ENCODE measurements at places on chromosomes 5 and 9.

- no peak for DNase-seq
Observed at GRCh38 chr9:87771316-87772006, 45.5 kb downstream of the CTSL start.

DNA sequence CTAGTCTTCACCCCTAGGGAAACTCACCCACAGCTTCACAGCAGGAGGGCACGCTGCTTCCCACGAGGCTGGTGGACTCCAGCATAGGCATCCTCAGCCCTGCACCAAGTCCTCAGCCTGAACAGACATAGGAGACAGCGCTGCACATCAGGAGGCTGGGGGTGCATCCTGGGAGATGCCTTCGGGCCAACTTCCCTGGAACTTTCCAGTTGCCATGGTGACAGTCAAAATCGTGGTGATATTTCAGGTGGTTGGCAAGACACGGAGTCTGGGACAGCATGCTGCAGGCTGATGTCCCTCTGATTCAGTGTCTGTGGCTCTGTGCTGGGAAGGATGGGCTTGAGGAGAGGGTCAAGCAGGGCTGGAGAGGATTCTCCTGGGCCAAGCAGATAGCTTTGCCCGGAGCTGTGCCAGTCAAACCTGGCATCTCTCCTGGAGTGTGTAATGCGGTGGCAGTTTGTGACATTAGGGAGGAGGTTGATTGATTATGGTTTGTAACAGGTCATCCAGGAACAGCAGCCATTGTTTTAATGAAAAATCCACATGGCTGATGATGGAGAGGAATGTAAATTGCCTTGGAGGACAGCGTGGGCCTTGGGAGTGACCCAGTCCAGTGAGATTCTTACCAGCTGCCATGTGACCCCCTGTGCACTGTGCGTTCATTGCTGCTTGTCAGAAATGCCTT is 35.6 kb upstream of the SEMA4D start:
- DNase-seq, result no peak

DNA sequence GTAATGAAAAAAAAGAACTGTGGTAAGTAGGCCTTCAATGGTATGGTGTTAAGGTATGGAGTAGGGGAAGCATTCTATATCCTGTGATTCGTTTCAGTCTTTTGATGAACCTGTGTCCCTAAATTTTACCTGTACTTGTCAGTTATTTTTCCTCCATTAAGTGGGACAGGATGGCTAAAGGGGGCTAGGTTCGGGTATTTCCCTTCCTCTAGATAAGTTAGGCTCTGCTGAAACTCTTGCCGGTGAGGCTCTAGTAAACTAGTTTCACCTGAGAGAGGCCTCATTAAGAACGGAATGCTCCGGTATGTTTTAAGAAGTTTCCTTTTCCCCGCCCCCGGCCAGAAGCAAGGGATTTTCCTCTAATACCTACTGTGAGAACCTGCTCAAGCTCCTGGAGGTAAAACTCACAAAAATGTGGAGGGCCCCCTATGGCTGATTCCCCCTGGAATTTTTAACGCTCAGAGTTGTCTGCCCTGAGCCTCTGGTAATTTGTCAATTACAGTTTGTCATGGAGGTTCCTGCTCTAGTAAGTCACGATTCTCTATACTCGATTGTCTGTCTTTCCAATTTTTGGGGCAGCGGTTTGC is 87.7 kb downstream of the MACIR start:
- DNase-seq, result no peak

DNA sequence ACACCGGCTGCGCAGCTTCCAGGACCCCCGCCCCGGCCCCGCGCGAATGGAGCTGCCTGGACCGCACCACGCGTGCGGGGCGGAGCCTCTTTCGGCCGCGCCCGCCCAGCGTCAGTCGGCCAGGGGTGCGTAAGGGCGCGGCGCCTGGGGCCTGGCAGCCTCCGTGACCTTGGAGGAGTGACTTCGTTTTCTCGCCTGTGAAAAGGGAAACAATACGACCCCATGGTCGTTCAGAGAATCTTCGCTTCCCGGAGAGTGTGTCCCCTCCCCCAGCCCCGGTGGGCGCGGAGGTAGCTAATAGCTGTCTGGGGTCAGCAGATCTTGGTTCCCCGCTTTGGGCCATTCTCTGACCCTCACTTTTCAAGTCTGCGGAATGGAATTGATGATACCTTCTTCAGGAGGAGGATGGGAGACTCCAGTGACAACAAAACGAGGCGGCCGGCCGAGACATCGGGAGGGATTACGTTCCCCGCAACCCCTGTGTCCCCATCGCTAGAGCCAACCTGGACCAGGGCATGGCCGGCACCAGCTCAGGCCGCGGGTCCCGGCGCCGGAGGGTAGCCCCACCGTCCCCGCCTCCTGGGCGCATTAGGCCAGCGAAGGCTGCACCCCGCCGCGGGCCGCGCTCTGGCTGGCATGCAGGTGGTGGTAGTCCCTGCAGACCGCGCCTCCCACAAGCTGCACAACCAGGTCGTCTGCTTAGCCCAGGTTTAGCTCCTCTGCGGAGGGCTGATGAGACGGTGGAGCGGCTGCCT is 5.5 kb upstream of the CDHR2 start:
- DNase-seq, result no peak

- DNase-seq, result no peak
Observed at GRCh38 chr9:89563571-89564345, 41.1 kb upstream of the GADD45G start.

- DNase-seq, result no peak
Observed at GRCh38 chr5:39578887-39579497, 154.2 kb upstream of the DAB2 start.

- no peak for DNase-seq
Observed at GRCh38 chr5:74541381-74541781, 99.1 kb downstream of the ENC1 start.

DNA sequence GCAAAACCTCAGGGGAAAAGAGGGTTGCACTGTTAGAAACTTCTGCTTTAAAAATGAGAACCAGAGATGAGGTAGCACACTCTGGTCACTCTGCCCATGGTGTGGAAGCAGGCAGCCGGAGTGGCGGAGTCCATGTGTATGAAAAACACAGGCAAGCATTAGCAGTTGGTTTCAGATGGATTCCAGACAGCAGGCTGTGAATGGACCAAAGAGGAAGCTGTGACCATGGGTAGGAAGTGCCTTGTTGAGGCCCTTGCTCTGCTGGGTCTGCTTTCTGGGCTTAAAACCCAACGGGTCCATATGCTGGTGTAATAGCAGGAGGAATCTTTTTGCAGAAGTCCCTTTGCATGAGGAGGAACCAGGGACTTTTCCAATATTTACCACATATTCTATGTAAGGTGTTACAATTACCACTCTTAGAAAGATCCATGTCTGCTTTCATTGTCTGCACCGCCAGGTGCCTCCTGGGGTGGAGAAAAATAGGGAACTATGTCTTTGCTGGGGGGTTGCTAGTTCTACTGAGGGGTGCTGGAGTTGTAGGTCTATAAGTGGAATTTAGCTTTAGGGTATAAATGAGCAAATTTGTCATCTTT is 77.0 kb downstream of the ANKRD55 start:
- no peak for DNase-seq

DNA sequence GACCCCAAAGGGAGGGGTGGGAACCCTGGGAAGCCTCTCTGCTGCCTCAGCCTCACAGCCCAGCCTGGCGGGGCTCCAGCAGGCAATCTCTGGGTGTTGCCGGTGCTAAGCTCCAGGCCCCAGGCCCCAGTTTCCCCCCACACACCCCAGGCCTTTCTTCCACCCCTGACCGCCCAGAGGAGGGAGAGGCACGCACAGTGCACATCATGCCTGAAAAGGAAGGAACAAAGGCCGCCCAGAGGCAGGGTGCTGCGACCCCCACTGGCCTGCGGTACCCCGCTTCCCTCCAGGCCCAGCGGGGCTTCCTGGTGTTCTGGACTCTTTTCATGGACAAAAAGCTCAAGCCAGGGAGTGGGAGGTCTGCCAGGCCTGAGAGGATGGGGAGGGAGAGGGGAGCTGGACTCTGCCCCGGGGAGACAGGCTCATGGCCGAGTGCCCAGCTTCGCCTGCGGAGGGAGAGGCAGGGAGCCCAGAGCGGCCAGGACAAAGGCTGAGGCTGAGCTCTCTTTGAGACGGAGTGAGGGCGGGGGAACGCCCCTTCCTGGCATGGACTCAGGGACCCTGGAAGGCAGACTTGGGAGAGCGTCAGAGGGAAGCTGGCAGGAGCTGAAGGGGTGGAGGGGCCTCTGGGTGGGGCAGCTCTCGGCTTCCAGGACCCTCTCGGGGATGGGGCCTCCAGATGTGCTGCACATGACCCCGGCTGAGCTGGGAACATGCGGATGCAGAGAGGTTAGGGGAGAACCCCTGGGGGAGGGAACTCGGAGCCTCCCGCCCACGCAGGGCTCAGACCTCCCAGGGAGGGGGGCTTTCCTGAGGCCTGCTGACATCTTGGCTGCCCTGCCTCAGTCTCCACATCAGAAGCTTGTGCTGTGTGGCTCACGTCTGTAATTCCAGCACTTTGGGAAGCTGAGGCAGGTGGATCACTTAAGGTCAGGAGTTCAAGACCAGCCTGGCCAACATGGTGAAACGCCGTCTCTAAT is 1.8 kb upstream of the ENTPD2 start:
- peak; percentile 95 for DNase-seq

- no peak for DNase-seq
Observed at GRCh38 chr5:31530541-31531265, 1.2 kb downstream of the DROSHA start.

- no peak for DNase-seq
Observed at GRCh38 chr9:70079417-70080037, 35.9 kb downstream of the MAMDC2 start.

DNA sequence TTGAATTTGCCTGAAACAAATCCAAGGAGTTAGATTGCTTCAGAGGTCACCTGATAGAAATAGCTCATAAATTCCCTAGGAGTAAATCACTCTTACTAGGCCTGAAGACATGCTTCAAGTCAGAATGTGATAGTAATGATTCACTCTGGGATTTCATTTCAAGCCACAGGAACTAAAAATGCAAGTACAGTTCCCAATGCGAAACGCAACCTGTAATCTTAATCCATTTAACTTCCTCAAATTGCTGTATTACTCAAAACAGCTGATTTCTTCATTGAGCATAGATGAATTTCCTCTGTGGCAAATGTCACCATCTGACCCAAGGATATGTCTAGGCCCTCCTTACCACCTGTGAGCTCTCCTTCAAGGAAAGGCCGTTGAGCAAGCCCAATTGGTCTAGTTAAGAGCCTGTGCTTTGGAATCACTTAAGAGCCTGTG is 32.1 kb upstream of the IL6ST start:
- DNase-seq, result no peak

DNA sequence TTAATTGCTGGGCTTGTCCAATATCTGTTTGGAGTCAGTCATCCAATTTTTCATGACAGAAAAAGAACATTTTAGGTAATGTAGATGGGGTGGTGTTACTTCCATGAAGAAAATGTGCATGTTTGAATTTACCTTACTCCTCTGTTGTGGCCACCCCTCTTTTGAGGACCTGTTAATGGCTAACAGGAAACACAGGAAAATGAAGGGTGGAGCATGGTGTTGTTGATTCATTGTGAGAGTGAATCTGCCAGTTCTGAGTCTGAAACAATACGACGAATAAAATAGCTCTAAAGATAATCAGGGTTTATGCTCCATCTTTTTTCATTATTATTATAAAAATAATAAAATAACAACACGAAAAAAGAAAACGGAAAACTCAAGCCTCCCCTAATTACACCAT is 335.3 kb downstream of the KDM4C start:
- no peak for DNase-seq

DNA sequence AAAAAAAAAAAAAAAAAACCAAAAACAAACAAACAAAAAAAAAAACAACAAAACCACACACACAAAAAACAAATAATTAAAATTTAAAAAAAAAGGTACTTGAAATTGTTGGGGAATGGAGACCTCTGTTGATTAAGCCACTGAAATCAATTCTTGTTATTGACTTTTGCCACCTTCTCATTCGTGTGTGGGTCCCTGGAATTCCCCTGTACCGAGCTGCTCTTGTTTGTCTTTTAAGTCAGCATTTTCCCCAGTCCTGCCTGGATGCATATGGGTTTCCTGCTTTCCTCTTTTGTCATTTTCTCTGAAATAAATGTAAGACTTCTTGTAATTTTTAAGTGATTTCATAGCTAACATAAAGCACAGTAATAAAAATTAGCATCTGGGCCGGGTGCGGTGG is 45.5 kb downstream of the GPBP1 start:
- DNase-seq, result no peak

DNA sequence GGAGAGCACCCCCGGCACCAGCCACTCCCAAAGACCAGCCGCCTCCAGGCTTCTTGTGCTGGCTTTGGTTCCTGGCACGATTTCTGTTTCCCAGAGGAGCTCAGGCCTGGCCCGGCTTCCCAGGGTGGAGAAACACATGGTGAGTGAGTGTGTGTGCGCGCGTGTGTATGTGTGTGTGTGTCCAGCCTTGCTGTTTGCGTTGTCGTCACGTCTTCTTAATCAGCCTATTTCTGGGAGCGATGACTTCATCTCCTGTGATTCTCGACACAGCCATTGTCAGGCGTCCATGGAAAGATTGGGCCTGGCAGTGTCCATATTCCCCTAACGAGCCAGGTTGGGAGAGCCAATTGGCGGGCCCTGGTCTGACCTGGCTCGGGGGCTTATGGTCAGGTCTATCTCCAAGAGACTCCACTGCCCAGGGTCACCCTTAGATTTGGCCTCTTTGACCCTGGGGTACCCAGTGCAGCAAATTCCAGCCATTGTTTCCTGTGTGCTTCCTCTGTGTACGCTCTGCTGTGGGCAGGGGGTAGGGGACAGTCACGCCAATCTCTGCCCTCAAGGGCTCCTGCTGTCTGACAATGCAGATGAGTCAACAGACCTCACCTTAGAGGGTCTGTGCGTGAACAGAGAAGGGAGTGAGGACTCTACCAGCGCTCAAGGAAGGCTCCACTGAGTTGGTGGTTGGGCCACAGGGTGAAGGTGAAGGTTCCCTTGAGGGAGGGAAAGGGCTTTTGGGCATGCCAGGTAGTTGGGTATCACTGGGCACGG is 73.8 kb downstream of the DAB2IP start:
- no peak for DNase-seq

DNA sequence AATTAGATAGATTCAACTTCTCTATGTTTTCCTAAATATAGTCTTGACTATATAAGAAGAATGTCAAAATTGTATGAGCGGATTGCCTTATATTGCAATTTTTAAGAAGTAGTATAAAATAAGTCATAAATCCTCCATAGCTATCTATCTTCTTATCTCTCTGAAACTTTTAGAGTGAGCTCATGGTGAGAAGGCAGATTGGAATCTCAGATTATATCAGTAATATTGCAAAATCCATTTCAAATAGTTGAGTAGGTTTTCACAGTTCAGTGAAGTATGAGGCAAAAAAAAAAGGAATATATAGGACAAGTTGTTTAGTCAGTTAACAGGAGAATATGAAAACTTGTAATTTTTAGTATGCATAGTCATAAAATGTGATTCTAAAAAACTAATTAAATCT is 156.4 kb downstream of the FAM174A start:
- no peak for DNase-seq

- no peak for DNase-seq
Observed at GRCh38 chr5:8493176-8493575, 624.2 kb downstream of the MTRR start.

GRCh38 chr5:12335938-12336337 is 431.7 kb upstream of the CTNND2 start:
- DNase-seq, result no peak

GRCh38 chr9:138033950-138034349 is 156.4 kb downstream of the CACNA1B start:
- DNase-seq, result no peak
